ENCODE measurements at places on chromosomes 13 and 19.

GRCh38 chr19:54218259-54218658 lies 4.5 kb downstream of the LILRB3 start:
- no peak for DNase-seq

- no peak for DNase-seq
These were observed 5.1 kb upstream of the KRTDAP start for GRCh38 chr19:35495107-35496064.

DNA sequence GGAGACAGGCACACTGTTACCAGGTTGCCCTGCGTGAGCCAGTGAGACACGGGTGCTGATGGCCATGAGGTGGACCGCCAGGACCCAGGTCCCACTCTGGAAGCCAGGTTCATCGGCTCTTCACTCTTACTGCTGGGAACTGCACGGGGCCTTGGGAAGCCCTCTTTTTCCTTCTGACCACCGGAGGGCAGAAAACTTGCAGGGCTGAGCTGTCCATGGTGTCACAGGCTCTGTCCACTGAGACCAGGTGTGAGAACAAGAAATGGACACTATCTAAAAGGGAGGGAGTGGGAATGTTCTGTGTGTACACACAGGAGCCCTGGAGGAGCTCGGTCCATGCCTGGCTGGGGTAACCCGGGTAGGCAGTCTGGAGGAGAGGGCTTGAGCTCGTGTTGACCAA lies 93.4 kb downstream of the UQCRFS1 start:
- DNase-seq = no peak

GRCh38 chr13:52862358-52863206 lies 14.1 kb upstream of the PCDH8 start:
- no peak for DNase-seq

DNA sequence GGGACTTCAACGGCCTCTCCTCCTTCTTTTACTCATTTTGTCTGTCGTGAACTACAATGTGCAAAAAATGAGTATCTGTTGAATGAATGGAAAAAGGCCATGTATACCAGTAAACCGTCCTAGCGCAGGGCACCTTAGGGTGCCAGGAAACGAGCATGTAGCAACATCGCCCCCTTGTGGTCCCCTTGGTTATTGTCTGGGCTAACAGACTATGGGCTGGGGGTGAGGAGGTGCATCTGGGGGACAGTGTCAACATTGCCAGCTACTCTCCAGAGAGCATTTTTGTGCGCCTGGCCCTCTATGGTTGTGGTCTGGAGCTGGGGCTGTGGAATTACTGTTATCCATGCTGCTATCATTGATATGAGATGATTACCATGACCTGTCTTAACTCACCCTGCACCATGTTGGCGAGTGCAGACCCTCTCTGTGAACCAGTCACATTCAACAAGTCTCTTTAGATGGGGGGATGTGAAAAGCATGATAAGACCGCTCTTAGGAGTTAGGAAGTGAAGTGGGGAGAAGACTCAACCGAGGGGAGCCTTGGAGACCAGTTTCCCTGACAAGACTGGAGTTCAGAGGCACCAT lies 22.8 kb upstream of the SIGLEC11 start:
- DNase-seq = no peak

DNA sequence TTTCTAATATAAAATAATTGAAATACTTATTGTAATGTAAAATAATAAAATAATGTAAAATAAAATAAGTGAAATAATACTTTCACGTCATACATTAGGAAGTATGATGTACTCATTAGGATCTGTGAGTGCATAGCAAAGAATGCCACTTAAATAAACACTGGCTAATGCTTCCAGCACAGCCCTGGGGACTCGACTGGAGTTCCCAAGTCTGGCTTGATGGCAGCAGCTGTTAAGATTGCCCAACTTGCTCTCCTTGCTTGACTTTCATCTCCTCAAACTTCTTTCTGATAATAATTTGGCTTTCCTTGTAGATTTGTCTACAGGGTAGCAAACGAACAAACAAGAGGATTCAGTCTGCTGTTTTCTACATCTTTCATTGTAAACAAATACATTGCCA lies 191.9 kb downstream of the COG6 start:
- DNase-seq = no peak

Measured in retinal pigment epithelial cell (primary cell).